ENCODE measurements at places on chromosomes 5 and 9. TPM values are rescaled to one million over a fixed set of nuclear protein-coding genes. Genes with fewer than 3 reads are reported as not detected.
A peak's percentile ranks its signal among the peaks of the same experiment; 100 is the strongest.

DNA sequence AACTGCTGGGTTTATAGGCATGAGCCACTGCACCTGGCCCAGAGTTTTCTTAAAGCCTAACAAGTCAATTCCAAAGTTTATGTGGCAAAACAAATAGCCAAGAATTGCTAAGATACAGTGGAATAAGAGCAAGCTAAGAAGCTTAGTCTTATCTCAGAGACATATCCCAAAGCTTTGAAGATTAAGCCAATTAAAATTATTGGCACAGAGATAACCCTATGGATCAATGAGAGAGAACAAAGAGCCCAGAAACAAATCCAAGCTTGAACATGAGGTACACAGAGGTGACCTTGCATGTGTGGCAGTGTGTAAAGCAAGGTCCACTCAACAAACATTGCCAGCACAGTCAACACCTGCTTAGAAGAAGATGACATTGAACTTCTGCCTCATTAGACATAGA, 13.3 kb downstream of the BTNL3 start:
- no peaks in the 10 kb centered on the region for H3K36me3 ChIP-seq
- no peak overlapping the region for H3K4me3 ChIP-seq
- no peak for DNase-seq
- peaks cover 32% of the 10 kb centered on the region for H3K27me3 ChIP-seq
- H3K4me1 ChIP-seq: no peaks in the 10 kb centered on the region

- DNase-seq: no peak
- H3K4me3 ChIP-seq: no peak overlapping the region
- no peaks in the 10 kb centered on the region for H3K4me1 ChIP-seq
- no peak overlapping the region for H3K27ac ChIP-seq
These were observed 28.5 kb downstream of the CFAP90 start for GRCh38 chr5:7822449-7822848.

DNA sequence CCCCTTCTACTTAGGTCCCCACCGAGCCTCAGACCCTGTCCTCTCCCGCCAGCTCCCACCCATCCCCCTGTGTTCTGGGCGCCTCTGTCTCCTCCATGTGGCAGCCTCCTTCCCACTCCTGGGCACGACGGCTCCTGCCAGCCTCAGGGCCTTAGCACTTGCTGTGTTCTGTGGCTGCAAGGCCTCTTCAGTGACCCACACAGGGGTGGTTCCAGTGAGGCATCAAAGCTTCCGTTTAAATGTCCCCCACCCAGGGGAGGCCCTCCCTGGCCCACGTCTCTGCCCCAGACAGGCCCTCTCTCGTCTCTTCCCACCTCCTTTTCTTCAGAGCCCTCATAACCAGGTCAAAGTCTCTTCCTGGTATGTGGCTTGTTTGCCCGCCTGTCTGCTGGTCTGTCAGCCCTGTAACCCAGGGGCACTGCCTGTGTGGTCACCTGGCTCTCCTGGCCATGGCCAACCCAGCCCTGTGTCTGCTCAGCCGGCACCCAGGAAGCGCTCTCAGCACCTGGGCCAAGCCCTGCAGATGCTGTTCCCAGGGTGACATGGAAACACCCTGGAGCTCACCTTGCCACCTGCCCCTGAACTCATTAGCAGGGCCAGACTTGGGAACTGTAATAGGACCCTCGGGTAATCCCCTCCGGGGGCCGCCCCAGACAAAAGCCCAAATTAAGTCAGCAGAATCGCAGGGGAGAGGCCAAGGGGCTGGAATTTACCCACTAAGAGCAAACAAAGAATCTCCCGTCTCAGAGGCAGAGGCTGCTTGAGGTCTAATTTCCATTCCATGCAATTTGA, 33.7 kb downstream of the LHX3 start:
- no peak overlapping the region for H3K27ac ChIP-seq
- no peaks in the 10 kb centered on the region for H3K36me3 ChIP-seq
- no peak for DNase-seq
- H3K27me3 ChIP-seq: peaks cover 15% of the 10 kb centered on the region

GRCh38 chr5:132591145-132591544, 34.4 kb downstream of the RAD50 start:
- no peak for DNase-seq
- peaks cover 28% of the 10 kb centered on the region for H3K36me3 ChIP-seq
- H3K4me3 ChIP-seq: no peak overlapping the region
- no peaks in the 10 kb centered on the region for H3K27me3 ChIP-seq
- no peak overlapping the region for H3K27ac ChIP-seq

- H3K4me3 ChIP-seq: no peak overlapping the region
- no peaks in the 10 kb centered on the region for H3K36me3 ChIP-seq
These were observed 120.7 kb upstream of the TRPM3 start for GRCh38 chr9:71242081-71242480.

DNA sequence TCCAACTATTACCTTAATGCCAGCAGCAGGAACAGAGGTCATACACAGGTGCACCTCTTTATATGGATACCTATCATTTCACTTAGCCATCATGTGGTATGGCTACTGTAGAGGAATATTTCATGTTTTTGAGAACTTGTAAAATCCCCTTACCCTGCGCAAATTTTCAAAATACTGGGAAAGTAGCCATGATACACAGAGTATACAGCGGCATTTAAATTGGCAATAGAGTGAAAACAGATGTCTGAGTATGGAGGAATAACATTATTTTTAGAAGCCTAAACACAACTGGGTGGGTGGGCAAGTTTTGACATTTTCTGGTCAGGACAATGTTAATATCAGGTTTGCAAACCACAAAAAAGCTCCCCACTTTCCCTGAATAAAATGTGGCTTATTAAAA, 109.5 kb downstream of the SMIM23 start:
- no peak for DNase-seq
- H3K4me3 ChIP-seq: no peak overlapping the region
- H3K27ac ChIP-seq: no peak overlapping the region
- H3K36me3 ChIP-seq: peaks cover 11% of the 10 kb centered on the region
- peaks cover 23% of the 10 kb centered on the region for H3K4me1 ChIP-seq

DNA sequence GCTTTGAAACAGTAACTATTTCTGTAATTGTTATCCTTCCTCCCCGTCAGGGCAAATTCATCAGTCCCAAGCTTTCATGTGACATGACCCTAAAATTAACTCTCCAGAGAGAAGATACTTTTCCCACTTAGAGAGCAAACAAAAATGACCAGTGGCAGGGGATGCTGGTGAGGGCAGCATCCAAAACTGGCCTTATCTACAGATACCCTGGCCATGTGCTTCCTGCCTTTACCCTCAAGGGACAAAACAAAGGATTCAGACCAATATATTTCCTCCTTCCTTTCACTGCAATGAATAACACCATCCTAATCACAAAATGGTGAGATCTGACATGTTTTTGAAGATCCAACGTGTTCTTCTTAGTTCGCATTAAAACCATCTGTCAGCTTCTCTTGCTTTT, 267.2 kb downstream of the MAN2A1 start:
- H3K4me1 ChIP-seq: no peaks in the 10 kb centered on the region
- peaks cover 18% of the 10 kb centered on the region for H3K27me3 ChIP-seq
- no peak for DNase-seq
- no peak overlapping the region for H3K4me3 ChIP-seq
- H3K27ac ChIP-seq: no peak overlapping the region

GRCh38 chr9:5949103-5949699, 58.5 kb downstream of the MLANA start:
- DNase-seq: no peak
- no peak overlapping the region for H3K4me3 ChIP-seq
- H3K27ac ChIP-seq: peak overlapping the region; percentile 56
- no peaks in the 10 kb centered on the region for H3K36me3 ChIP-seq
- peaks cover 29% of the 10 kb centered on the region for H3K4me1 ChIP-seq

DNA sequence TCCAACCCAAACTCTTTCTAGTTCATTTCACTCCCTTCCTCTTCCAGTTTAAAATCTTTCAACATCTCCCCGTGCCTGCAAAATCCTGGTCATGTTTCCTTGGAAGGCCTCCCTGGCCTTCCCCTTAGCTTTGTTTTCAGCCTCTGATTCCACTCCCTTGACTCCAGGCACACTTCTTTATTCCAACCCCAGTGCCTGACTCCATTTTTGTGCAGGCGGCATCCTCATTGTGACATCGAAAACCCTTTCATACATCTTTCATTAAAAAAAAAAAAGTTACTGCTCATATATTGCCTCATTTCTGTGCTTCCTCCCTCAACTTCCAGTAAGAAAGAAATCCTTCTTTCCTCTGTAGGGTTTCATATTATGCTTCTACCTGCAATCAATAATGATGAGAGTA, 7.1 kb upstream of the TNFSF8 start:
- no peaks in the 10 kb centered on the region for H3K36me3 ChIP-seq
- no peak overlapping the region for H3K4me3 ChIP-seq

DNA sequence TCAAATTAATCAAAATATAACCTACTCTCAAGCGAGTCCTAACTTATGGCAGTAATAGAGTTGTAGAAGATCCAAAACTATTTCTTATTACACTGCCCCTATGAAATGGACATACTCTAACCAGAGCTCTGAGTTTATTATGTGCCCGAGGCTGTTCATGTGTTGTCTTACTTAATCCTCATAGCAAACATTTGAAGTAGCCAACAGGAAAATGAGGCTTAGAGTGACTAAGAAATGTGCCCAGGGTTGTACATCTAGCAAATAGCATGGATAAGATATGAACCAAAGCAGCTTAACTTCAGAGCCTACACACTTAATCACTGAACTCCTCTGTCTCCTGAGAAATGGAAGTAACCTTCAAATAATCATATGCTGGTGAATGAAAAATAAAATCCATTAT, 1551.7 kb downstream of the MAT2B start:
- DNase-seq: no peak
- H3K27ac ChIP-seq: no peak overlapping the region
- H3K4me1 ChIP-seq: no peaks in the 10 kb centered on the region
- H3K36me3 ChIP-seq: peaks cover 2% of the 10 kb centered on the region

GRCh38 chr5:66209350-66209749, 65.2 kb downstream of the SREK1 start:
- peaks cover 31% of the 10 kb centered on the region for H3K4me1 ChIP-seq
- H3K27ac ChIP-seq: peak overlapping the region; percentile 23
- no peaks in the 10 kb centered on the region for H3K27me3 ChIP-seq
- H3K36me3 ChIP-seq: no peaks in the 10 kb centered on the region

Gene ANKRD31
- total RNA-seq: 1.4 TPM

Gene GABRA1
- total RNA-seq: not detected

Gene PCDHA1
- total RNA-seq: not detected

Data from mesothelial cell of epicardium (in vitro differentiated cells).